ENCODE measurements at places on chromosomes 1 and 21.

- no peak for DNase-seq
Measured at GRCh38 chr1:247370786-247371732, 39.4 kb upstream of the ZNF496 start.

- no peak for DNase-seq
Measured at GRCh38 chr1:59805554-59805953, 9.2 kb upstream of the HOOK1 start.

- DNase-seq, result no peak
Measured at GRCh38 chr1:40539338-40539737, 7.9 kb downstream of the ZNF684 start.

DNA sequence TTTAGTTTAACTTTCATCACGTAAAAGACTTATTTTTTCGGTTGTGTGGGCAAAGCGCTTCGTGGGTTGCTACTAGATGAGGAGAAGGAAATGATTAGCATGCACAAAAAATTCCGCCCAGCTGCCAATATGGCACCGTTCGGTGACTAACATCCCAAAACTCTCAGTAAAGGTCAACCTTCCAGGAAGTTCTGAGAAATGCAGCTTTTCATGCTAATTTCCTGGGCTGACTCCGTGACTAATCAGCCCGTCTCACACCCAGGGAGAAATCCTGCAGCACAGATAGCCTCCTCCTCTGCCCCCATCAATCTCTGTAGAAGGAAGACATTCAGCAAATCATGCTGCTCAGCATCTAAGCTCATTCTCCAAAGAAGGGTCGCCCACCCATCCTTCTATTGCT is 34.1 kb downstream of the TMCO4 start:
- no peak for DNase-seq

DNA sequence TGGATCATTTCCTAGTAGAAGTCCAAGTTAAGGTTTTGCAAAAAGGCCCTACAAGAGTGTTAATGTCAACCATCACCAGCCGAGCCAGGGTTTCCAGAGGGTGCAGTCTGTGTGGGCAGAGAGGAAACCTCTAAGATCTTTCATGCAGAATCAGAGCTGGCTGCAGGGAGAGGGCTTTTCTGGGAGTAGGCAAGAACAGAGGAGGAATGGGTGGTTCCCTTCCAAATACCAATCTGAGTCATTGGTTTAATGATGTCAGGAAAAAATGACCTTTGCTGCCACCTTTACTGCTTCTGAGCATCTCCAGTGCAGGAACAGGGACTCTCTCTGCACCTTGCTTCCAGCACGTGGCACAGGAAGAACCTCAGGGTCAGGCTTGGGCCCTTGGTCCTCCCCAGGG is 73.8 kb downstream of the TNR start:
- DNase-seq, result no peak

DNA sequence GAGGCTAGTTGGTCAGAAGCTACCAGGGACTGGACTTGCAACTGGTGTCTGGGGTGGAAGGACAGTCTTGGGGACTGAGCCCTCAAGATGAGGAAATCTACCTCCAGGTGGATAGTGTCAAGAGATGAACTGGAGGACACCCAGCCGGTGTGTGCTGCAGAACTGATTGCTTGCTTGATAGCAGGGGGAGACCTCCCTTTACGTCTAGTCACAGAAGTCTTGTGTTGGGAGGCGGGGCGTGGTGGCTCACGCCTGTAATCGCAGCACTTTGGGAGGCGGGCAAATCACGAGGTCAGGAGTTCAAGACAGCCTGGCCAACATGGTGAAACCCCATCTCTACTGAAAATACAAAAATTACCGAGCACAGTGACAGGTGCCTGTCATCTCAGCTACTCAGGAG is 4.9 kb downstream of the RCC2 start:
- DNase-seq, result no peak

DNA sequence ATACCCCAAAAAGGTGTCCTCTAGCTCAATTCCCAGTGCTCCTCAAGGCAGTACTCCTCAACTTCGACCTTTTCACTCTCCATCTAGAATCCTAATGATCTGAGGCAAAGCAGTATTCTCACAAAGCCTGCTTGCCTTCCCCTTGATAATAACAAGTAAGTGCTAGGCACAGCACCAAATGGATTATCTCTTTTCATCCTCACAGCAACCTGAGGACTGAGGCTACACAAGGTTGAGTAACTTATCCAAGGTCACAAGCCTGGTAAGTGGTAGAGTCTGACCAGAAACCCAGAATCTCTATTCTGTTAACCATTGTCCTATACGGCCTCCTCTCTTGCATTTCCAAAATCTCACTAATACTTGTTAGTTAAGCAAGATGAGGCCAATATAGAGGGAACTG is 5.1 kb downstream of the SYDE2 start:
- no peak for DNase-seq

DNA sequence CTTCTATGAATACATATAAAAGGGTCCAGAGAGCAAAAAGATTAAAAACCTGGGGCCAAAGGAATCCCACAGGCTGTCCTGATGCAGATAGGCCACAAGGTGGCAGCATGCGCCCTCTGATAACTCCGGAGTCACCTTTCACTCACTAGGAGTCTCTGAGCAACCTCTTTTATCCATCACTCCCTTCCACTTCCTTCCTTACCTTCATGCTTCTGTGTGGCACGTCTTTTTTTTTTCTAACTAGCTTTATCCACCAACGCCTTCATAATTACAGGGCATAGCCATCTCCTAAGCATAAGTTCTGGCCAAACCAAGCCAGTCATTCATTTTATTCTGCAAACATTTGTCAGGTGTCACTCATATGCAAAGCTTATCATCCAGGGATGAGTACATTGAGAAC is 3.9 kb upstream of the PGLYRP4 start:
- peak; percentile 72 for DNase-seq

DNA sequence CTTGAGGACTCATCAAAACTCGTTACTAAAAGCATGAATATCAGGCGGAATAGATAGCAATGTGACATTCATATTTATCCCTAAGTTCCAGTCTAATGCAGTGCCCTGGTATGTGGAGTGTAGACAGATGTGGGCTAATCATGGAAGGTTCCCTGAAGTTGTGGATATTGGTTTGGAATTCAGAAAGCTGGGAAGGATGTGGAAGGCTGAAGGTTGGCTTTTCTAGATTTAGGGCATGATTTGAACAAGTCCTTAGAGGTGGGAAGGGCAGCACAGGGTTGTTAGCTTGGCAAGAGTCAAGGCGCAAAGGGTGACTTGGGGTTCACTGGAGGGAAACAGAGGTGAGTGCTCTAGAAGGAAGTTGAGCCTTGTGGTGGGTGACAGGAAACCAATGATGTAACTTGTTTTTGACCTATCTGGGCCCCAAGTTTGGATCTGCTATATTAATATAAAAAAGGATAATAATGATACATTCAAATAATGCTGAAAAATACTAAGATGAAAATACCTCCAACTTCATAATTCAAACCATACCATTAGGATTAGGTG is 21.9 kb downstream of the LGALS8 start:
- no peak for DNase-seq

DNA sequence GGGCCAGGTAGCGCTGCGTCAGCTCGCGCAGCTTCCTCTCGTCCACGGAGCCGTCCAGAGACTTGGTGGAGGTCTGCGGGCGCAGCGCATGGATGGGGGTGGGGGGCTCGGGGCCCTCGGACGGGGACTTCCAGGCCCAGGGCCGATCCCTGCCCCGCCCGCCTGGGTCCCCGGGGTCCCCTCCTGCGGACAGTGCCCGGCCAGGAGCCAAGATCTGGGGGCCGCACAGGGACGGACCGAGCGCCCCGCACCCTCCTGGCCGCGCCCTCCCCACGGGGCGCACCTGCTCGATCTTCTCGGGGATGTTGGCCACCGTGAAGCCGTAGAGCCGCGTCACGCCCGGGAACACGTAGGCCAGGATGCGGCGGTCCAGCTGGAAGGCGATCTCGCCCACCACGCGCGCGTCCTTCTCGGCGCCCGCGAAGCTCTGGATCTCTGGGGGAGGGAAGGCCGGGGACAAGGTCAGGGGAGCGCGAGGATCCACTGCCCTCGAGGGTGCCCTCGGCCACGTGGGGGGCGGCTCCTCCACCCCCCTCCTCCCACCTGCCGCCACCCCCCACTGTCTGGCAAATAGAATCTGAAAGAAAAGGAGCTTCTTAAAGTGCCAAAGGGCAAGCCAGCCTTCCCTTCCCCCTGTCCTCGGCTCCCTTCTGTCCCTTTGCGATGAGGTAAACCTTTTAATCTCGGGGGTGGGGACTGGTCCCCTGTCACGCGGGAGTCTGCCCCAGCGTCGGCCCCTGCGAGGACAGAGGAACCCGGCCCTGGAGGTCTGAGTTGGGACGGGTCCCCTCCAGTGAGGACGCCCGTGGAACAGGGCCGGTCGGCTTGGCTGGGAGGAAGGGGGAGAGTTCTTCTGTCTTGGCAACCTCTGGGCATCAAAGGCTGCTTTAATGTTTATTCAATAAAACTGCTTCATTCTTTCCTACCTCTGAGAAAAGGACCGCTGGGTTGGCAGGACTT is 6.5 kb upstream of the FTCD start:
- peak; percentile 12 for DNase-seq

DNA sequence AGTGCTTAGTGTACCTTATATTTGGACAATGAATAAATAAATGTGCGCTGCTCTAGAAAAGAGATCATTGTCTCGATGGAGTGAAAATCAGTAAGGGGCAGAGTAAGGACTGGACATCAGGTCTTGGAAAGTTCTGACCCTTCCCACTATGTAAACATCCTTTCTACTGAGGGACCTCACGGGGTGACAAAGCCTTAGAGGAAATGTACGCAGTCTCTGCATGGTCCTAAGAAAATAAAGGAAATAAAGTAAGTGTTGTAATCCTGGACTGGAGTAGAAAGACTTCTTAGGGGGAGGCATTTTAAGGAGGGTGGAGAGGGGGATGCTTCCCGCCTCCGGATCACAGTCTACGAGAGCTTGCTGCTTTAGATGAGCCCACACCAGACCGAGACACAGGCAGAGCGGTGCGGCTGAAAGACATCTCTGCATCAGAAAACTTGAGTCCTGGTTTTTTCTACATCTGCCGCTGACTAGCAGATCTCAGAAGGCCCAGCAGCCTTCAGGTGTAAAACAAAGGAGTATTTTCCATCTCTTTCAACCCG is 22.3 kb upstream of the GPR137B start:
- no peak for DNase-seq

GRCh38 chr1:93275634-93276295 is 69.9 kb upstream of the DR1 start:
- no peak for DNase-seq

DNA sequence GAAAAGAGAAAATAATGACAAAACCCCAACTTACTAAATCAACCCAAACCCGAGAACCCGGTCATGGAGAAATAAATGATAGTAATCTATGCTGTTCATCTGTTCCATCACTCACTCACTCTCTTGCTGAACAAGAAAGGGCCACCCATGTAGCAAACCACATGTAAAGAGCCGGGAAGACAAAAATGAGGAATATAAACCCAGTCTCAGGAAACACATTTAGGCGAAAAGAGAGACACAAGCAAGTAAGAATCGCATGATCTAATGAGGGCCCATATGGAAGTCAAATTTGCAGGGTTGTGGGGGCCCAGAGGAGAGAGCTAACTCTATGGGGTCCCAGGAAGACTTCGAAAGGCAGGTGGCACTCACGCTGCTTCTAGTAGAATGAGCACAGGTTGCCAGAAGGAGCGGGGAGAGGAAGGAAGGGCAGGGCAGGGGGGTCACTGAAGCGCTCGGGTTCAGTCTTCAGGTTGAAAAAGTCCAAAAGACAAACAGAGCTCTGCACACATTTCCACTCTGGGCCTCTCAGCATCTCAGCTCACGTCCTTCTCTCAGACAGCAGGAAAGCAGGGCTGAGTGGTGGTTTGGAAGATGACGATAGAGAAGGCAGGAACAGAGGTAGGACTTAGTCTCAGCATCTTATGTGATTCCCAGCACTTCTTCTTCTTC is 142.9 kb upstream of the KRTAP19-8 start:
- DNase-seq, result no peak

GRCh38 chr21:42572906-42573495 is 59.3 kb downstream of the SLC37A1 start:
- no peak for DNase-seq

GRCh38 chr1:214445831-214446614 is 105.4 kb downstream of the PTPN14 start:
- no peak for DNase-seq

DNA sequence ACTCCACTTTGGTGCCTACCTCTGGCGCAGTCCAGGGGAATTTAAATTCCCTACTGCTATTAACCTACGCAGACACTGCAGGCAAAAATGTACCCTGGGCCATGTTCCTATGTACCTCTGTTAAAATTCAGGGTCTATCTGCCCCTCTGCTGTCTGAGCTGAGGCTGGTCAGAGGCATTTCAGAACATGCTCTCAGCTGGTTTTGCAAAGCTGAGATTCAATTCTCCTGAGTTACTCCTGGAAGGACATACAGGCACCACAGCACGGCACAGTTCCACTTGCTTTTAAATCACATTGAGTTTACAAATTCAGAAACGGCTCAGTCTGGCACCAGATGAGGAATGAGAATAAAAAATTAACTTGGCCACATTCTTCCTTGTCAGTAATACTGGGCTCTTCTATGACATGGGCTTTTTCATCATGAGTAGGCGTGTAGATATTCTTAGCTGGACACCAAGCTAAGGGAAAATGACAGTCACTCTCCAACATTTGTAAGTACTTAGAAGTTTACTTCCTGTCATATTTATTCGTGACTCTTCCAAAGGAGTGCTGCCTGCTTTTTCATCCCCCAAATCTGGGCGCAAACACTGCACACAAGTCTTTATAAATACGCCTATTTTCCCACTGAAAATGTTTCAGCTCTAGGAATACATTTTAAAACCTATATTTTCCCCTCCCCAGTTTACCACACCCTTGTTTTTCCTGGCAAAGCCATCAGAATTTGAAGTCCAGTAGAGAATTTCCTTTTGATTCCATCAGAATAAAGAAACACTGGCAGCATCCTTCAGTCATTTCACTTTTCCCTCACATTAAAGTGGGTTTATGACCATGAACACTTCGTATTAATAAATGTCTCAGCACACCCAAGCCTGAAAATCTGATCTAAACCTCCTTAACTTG is 1.9 kb downstream of the C1orf198 start:
- no peak for DNase-seq

- DNase-seq, result peak; percentile 27
Measured at GRCh38 chr1:204578867-204579664, 62.9 kb downstream of the MDM4 start.

DNA sequence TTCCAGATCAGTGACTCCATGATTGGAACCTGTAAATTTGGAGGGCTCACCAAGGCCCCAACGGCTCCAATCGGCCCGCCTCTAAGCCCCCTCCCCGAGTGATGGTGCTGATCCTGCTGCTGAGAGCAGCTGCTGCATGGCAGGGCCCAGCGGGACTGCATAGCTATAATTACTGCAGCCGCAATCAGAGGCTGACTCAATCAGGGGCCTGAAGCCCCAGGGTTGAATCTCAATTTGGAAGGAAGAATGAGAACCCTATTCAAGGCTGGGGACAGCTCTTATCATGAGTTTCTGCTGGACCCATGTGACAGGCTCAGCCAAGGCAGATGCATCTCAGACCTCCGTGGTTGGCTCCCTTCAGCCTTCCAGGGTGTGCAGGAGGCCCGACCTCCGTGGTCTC is 42.8 kb upstream of the MAGOH start:
- DNase-seq, result no peak

DNA sequence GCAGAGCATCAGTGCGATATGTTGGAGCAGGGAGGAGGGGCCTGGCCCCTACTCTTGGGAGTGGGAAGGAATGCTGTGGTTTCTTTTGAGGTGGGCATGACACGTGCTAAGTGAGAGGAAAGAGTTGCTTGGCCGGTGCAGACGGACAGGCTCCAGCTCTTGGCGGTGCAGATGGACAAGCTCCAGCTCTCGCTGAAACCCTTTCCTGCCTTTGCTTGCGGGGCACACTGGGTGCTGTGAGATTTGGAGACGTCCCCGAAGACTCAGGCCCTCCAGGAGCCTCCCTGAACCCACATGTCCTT is 15.9 kb downstream of the PDXK start:
- DNase-seq, result no peak

GRCh38 chr1:247576514-247576913 is 11.6 kb upstream of the OR2G2 start:
- no peak for DNase-seq
